ENCODE measurements at places on chromosomes 7 and 10.

GRCh38 chr7:89042940-89043339, 247.4 kb upstream of the TEX47 start:
- no peak for DNase-seq

DNA sequence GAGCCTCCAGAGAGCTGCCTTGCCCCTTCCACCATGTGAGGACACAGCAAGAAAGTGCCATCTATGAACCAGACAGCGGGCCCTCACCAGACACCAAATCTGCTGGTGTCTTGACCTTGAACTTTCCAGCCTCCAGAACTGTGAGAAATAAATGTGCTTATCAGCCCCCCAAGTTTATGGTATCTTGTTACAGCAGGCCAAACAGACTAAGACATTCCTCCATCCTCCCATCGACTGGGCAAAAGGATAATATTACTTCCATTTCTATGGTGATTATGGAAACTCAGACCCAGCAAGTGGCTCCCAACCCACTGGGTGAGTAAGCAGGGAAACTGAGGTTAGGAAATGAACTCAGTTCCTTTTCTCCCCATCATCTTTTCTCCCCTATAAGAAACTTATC, 288.4 kb downstream of the KCNMA1 start:
- no peak for DNase-seq

DNA sequence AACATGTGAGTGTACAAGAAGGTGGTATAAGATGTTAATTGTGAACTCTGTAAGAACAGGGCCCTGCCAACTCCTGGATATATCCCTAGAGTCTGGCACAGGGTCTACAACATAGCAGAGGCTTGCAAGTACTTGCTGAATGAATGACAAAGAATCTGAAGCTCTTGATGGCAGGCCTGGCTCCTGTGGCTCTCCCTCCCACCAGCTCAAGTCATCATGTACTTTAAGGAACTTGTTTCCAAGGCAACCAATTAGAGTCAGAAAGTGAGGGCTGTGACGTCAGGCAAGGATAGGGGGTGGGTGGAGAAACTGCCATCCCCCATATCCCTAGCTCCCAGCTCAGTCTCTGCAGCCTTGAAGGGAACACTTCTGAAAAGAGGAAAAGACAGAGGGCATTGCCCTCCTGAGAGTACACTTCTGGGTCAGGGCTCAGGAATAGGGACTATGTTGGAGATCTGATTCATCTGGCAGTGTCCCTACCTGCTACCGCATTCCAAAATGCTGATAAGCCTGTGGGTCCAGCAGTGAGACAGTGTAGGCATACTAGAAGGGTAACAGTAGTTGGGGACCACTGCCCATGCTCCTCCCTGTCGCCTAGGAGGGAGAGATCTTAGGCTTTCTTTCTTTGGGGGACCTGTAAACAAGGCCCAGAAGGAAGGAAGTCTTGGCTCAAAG, 34.6 kb upstream of the BTRC start:
- DNase-seq: no peak

- no peak for DNase-seq
Observed at GRCh38 chr10:42953684-42954674, 122.9 kb upstream of the RET start.

DNA sequence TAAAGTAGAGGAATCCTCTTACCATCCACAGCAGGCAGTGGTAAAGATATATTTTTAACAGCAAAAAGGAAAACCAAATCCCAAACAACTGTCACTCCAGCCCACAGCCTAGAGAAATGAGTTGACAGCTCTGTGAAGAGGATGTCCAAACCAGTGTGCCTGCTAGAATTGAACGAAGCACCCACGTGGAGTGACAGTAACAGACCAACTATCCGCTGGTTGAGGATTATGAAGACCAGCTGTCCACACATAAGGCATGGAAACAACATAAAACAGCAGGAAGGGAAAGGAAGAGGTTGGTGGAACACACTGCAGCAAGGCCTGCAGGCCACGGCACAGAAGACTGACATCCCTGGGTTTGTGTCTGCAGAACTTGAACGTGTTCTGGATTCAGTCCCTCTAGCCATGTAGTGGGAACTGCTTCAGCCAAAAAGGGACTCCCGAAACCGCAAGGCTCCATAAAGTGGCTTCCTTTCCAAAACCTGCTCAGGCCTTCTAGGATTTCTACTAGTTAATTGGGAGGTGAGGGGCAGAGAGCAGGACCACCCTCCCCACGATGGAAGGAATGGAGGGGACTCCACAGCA, 324.4 kb downstream of the BICC1 start:
- DNase-seq: no peak

DNA sequence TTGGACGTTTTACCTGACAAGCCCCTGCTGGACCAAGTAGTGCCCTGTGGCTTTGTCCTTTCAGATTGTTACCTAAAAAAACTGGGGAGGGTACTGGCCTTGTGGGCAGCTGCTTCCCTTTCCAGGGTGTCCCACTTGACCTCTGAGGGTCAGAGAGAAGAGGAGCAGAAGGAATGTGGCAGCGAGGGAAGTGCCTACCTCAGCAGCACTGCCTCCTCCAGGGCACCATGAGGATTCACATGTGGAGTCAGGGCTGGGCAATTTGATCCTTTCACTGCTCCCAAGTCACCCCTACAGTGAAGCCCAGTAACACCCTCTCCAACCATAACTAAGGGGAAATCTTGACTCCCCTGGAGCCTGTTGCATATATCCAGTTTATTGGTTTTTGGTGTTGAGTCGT, 64.6 kb downstream of the ITGB1 start:
- DNase-seq: no peak

GRCh38 chr10:110803830-110804338, 67.8 kb upstream of the PDCD4 start:
- no peak for DNase-seq

- DNase-seq: no peak
Observed at GRCh38 chr7:74164985-74165456, 9.1 kb upstream of the EIF4H start.

All from COLO829 (cell line).